ENCODE measurements at places on chromosomes 5 and 9.

DNA sequence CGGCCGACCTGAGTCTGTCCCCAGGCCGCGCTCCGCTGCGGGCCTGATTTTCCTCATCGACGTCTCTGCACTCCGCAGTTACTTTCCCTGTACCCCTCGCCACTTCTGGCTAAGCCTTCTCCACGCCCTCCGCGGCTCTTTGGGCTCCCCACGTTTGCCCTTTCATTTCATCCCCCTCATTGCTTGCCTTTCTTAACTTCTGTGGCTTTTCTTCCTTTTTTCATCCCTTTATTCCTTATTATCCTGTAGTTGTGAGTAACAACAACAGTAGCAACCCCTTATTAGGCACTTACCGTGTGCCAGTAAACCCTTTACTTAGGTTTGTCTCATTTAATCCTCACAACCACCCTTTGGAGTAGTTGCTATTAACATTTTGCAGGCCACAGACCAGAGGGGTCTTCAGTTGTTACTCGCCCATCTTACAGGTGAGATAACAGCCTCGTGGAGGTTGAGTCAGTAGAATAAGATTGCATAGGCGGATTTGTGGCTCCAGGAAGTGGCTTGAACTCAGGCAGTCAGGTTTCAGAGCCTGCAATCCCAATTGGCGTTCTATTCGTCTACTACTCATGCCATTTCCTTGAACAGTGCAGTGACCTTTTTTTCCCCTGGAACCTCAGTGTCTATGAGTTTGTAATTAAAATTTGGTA is 724 bp downstream of the TCERG1 start:
- no peak for DNase-seq

DNA sequence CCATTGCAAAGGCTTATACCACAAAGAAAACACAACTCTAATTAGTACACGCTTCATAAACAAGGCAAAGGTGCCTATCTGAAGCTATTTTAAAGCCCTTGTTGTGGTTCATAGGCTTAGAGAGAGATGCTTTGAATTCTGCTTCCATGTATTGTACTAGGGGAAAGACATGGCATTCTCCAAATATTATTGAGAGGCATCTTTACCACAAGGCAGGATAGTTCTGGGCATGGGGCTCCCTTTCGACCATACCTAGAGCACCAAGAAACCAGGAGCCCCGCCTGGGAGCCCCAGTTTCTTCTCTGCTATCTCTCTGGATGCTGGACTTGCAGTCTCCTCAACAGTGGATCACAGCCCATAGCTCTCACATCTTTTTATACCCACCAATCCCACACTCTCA is 93.7 kb downstream of the NFIB start:
- DNase-seq = no peak

- no peak for DNase-seq
These were observed 11.8 kb downstream of the ELL2 start for GRCh38 chr5:95949810-95950209.

DNA sequence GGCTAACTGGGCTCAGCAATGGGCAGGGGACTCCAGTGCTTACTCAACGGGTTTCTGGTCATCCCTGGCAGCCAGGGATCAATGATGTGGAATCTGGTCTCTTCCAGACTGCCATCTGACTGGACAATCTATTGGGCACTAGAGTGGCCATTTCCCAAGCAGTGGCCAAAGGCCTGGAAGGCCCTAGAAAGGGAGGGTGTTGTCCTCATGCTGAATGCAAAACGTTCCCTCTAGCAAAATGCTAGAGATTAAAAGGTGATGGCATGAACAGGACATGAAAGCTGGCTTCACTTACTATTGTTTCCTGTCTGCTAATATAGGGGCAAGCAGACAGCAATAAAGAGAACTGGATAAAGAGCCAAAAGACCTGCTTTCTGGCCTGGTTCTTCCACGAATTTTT is 254.2 kb upstream of the PANK3 start:
- no peak for DNase-seq

GRCh38 chr5:360257-361027 is 38.9 kb downstream of the AHRR start:
- no peak for DNase-seq

DNA sequence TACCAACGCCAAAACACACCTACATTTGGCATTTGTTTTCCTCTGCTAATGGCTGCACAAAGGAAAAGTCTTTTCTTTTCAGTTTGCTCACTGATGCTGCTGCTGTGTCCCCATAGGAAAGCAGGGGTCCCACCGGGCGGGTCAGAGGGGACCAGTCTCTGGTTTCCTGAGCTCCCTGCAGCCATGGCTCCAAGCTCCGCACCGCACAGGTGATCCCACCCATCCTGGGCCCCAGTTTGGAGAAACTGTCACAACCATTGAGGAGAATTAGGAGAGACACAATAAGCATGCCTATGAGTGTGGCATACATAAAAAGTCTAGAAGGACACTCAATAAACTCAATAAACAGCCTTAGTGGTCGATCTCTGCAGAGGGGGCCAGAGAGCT is 19.9 kb downstream of the MED10 start:
- no peak for DNase-seq

GRCh38 chr5:93575461-93576414 is 5.3 kb downstream of the NR2F1-AS1 start:
- no peak for DNase-seq

DNA sequence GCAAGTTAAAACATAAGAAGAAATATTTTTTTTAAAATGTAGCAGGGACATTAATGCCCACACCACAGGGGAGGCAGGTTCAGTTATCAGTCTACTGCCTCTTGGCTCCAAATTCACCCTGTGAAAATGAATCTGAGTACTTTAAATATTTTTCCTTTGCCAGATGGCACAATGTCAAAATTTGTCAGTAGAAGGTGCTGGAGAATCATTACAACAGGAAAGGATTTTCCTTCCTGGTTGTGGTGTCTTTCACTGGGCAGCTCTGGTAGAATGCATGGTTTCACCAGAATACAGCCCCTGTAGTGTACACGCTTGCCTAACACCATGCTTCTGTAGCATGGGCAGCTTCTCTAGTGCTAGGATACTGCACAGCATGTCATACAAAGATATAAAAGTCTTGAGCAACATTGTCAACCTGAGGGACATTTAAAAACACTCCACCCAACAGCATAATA is 9.7 kb upstream of the SREK1 start:
- no peak for DNase-seq

- no peak for DNase-seq
These were observed at the start of gene PCDHA7 for GRCh38 chr5:140833993-140834392. TSS of gene PCDHA7 (plus strand) at chr5:140834269. CDS start at chr5:140834384, 115 bp downstream.

DNA sequence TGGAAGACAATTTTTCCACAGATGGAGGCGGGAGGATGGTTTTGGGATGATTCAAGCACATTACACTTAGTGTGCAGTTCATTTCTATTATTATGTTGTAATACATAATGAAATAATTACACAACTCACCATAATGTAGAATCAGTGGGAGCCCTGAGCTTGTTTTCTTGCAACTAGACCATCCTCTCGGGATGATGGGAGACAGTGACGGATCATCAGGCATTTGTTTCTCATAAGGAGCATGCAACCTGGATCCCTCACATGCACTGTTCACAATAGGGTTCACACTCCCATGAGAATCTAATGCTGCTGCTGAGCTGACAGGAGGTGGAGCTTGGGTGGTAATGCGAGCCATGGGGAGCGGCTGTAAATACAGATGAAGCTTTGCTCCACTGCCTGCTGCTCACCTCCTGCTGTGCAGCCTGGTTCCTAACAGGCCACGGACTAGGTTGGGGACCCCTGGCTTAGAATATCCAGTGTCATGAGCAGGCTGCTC is 1.6 kb downstream of the STKLD1 start:
- peak; percentile 60 for DNase-seq

GRCh38 chr9:35519692-35520363 is 29.9 kb downstream of the RUSC2 start:
- DNase-seq = no peak

GRCh38 chr5:153618307-153618706 is 127.8 kb downstream of the GRIA1 start:
- DNase-seq = no peak

All from fibroblast of skin of left quadriceps (primary cell).